ENCODE measurements at places on chromosomes 5 and 9.

GRCh38 chr9:7153566-7153965 lies 395.8 kb downstream of the KDM4C start:
- no peak for DNase-seq

- DNase-seq, result no peak
Measured at GRCh38 chr5:39767916-39768315, 343.1 kb upstream of the DAB2 start.

GRCh38 chr5:73587923-73588322 lies 22.4 kb downstream of the UTP15 start:
- DNase-seq, result no peak

- no peak for DNase-seq
Measured at GRCh38 chr5:19266791-19267190, 721.2 kb downstream of the CDH18 start.

DNA sequence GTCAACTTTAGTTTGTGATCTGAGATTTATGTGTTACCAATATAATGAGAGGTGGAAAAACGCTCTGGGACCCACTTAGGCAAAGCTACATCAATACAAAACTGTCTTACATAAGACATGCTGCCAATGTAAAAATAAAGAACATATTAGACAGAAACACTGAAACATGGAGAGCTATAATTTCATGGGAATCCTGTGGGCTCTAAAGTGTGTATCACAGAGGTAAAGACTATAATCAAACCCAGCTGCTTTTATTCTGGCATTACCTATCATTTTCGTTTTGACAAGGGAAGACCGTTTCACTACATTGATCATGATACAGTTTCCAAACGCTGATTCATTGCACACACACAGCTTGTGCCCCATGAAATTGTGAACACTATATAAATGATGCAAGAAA lies 400.5 kb upstream of the TUSC1 start:
- no peak for DNase-seq

DNA sequence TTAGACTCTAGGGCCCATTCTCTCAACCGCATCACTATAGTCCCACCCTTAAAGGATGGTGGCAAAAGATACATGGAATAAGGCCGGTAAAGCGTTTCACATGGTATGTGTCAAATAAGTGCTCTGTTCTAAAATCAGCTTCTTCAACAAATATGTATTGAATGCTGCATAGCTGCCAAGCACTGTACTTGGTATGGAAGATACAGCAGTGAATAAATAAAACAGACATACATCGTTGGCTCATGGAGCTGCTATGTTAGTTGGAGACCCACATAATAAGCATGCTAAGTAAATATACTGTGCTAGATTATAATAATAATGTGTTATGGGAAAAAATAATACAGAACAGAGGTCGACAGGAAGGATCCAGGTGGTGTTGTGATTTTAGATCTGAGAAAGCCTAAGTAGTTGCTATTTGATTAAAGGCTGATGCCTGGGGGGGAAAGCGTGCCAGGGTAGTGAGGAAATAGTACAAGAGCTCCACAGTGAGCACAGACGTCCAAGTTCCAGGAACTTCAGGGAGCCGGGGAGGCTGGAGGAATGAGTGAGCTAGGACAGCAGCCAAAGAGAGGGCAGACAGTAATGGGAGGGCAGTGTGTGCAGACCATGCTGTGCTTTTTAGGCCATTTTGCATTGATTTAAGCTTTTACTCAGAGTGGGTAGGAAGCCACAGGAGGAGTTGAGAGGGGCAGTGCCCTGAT lies 93.7 kb downstream of the JAKMIP2 start:
- no peak for DNase-seq

DNA sequence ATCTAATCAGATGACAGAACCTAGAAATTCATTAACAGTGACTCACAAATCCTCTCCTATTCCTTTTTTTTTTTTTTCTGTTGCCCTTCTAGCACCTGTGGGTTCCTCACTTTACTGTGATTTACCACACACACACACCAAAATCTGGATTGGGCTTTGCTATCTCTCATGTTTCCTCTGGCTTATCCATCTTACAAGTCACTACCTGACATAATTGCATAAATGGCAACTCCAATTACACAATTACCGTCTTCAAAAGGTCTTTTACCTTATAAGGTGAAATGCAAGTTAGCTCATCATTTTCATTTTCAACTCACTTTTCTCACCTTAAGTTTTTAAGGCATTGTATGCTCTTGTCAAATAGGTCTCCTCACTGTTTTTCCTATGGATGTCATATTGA lies 426.3 kb upstream of the MEF2C start:
- no peak for DNase-seq

Data from psoas muscle (tissue), 8 donors.